Stimulated activated CD4-positive, alpha-beta T cell treated with anti-CD3 and anti-CD28 coated beads, Interleukin-2, amount 100 ng/mL, for 24 hours (primary cell): ENCODE measurements at places on chromosomes 2 and 18.

DNA sequence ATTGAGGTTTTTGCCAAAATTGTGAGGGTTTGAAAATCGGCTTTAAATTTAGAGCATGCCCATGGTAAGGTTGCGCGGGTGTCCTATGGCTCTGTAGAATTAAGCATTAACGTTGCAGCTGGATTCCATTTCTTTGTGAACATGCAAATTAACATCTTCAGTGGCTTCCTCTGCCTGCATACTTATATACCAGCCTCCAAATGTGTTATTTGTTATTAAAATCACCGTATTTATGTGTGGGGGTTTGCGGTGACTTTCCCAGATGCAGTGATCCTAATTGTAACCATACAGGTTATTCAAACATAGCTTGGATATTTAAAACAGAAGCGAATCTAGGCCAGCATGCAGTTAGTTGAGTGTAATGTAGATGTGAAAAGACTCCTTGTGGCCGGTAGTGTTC is 80.2 kb downstream of the TGOLN2 start:
- no peak for DNase-seq

DNA sequence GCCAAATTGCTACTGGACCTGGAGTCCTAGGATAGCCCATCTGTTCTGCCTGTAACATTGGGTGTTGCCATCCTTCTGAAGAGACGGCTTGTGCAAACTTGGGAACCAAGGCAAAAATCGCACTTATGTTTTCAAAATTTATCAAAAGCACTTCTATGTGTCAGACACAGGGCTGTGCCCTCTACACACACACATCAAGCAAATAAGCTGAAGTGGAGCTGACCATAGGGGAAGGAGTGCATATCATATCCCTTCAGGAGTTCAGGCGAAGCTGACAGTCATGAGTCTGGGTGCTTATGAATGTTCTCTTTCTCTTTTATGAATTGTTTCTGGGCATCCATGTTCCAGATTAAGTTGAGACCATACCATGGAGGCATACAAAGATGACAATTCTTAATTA is 247.9 kb downstream of the CYRIA start:
- DNase-seq: no peak

DNA sequence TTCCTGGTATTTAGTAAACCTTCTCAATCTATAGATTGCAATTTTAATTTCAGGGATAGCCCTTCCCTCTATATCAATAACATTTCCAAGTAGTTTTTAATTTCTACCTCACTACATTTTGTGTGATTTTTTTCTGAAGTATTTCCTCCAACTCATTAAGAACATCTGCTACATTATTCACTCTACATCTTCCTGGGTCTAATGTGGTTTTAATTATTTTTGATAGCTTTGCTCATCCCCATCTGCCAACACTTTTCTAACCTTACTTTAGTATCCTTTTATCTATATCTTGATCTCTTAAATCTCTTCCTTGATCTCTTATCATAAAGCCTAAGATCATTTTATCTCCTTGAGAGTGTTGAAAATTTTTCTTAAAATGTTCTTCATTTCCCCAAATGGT is 278.3 kb upstream of the CYP26B1 start:
- no peak for DNase-seq

DNA sequence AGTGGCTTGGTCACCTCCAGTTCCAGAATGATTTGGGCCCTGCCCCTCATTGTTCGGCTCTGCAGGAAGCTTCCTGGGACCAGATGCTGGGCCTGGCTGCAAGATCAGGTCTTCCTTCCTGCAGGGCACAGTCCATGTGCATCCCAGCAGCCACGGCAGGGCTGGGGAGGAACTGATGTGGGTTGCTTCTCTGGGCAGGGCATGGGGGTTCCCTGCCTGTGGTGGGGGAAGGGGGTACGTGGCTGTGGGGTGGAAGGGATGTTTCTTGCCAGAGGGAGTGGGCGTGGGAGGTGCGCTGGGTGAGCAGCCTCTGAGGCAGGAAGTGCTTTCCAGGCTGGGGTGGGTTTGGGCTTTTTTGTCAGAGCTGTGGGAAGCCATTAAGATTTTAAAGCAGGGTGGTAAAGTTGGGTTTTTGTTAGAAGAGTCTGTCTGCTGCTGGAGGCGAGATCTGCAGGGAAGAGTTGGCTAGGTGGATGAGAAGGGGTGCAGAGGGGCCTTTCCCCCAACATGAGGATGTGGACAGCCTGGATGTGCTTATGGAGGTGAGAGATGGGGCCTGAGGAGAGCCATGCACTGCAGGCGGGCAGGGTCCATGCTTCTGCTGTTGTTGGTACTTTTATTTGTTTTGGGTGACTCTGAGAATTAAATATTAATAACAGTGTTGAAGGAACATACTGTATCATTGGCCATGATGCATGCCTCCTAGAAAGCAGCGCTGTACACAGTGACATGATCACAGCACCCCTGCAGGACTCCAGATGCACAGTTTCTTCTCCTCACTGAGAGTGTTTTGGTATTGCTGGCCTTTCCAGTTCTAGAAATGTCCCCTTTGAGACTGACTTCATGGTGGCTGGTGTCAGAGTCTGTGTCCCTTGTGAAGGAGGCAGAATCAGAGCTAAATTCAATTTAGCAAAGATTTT is 45.3 kb downstream of the DGKD start:
- DNase-seq: peak; percentile 51

- DNase-seq: peak; percentile 50
Observed at GRCh38 chr2:96265349-96265839, 403 bp downstream of the TMEM127 start.

GRCh38 chr18:7585276-7585670 is 18.2 kb downstream of the PTPRM start:
- no peak for DNase-seq

DNA sequence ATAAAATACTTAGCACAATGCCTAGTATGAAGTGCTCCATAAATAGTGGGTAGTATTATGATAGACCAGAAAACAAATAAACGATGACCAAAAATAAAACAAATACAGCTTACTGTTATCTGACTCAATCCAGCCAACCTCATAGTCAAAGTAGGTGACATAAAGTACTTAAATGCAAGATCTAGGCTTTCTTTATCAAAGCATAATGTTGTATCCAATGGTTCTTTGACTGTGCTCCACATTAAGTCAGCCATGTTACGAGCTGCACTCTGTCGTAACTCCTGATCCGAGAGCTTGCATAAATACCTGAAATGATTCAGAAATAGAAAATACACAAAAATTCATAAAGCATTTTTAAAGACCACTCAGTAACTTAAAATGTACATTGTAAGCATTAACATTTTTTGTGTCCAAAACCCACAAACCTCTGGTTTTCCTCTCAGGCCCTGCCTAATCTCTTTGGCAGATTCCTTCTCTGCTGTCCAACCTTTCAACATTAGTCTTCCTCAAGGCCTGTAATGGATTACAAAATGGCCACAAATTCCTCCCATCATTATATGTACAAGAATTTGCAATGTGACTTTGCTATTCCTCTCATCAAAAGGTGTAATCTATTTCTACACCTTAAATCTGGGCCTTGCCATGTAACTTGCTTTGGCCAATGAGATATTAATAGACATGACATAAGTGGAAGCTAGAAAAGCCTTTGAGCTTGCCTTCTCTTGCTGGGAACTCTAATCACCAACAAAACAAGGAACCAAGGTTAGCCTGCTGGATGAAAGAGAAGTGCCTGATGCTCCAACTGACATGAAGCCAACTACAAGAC is 90.6 kb downstream of the USP34 start:
- DNase-seq: no peak

GRCh38 chr18:43563780-43564179 is 286.5 kb upstream of the SYT4 start:
- no peak for DNase-seq

DNA sequence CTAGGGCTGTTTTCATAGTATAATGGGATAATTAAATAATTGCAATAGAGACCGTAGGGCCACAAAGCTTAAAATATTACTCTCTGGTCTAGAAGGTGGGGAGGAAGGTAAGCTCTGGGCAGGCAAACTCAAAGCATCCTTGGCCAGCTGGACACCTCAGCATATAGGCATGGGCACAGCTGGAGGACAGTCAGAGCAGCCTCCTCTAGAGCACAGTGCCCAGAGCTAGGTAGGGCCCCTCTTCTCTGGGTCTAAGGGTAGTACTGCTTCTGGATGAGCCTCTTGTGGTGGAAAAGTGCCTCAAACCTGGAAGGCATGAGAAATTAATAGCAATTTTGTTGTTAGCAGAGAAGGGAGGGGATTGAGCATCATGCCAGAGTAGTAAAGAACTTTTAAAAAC is 291.3 kb upstream of the FBXO11 start:
- DNase-seq: no peak

DNA sequence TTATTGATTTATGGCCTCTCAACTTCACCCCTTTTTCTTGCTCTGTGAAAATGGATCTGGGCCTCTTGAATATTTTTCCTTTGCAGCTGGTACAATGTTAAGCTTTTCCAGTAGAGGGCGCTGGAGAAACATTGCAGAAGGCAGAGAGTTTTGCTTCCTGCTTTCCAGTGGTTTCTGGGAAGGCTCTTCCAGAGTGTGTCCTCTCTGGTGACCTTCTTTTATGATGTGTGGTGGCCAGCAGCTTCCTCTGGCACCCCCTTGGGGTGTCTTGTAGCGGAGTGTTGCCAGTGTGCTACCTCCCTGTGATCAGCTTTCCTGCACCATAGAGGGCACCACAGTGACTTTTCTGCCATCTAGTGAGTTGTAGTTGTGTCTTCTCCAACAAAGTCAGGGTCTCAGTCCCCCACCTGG is 25.4 kb upstream of the MGAT5 start:
- DNase-seq: no peak

- no peak for DNase-seq
Observed at GRCh38 chr18:12960395-12960794, 12.6 kb downstream of the SEH1L start.

GRCh38 chr2:137947728-137948336 is 16.4 kb upstream of the HNMT start:
- DNase-seq: peak; percentile 29

- no peak for DNase-seq
Observed at GRCh38 chr2:95273566-95274290, 521 bp upstream of the PROM2 start.

GRCh38 chr2:66517772-66518171 is 82.8 kb downstream of the MEIS1 start:
- no peak for DNase-seq
